Heart right ventricle (tissue), 16 donors: ENCODE measurements at places on chromosomes 3 and 15. TPM values are rescaled to one million over a fixed set of nuclear protein-coding genes. Genes with fewer than 3 reads are reported as not detected.

DNA sequence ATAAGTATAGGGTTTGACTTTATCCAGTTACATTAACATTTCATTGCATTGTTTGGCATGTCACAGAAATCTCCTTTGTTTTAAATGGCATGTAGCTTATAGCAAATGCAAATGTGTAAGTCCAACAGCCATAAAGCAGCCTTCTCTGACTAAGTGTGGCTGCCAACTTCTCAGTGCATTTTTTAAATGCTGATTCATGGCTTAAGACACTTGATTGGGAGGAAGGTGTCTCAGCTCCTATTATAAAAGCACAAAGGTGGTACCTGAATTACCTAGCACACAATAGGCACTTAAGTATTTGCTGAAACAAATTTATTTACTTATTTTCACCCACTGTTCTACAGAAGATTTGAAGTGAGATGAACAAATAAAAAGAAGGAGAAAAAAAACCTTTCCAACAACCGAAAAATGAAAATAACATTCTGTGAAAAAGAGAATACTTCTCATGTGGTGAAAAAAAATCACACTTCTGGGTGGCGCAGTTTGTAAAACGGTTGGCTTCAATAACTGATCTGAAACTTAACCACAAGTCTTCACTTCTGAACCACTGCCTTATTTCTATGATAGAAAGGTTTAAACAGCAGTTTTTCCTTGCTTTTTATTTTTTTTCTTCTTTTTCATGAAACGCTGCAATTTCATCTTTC, 105.5 kb upstream of the ICE2 start:
- DNase-seq = no peak

- no peak for DNase-seq
Observed at GRCh38 chr3:72143322-72143721, 358.4 kb upstream of the PROK2 start.

- DNase-seq = no peak
Observed at GRCh38 chr3:23550402-23550801, 255.4 kb upstream of the UBE2E1 start.

- no peak for DNase-seq
Observed at GRCh38 chr3:197466586-197467399, 89.0 kb downstream of the BDH1 start.

- no peak for DNase-seq
Observed at GRCh38 chr3:124700880-124701684, 29.2 kb upstream of the UMPS start.

GRCh38 chr3:128623762-128624176, 26.8 kb downstream of the RPN1 start:
- DNase-seq = no peak

- no peak for DNase-seq
Observed at GRCh38 chr3:154943981-154944380, 136.1 kb upstream of the MME start.

DNA sequence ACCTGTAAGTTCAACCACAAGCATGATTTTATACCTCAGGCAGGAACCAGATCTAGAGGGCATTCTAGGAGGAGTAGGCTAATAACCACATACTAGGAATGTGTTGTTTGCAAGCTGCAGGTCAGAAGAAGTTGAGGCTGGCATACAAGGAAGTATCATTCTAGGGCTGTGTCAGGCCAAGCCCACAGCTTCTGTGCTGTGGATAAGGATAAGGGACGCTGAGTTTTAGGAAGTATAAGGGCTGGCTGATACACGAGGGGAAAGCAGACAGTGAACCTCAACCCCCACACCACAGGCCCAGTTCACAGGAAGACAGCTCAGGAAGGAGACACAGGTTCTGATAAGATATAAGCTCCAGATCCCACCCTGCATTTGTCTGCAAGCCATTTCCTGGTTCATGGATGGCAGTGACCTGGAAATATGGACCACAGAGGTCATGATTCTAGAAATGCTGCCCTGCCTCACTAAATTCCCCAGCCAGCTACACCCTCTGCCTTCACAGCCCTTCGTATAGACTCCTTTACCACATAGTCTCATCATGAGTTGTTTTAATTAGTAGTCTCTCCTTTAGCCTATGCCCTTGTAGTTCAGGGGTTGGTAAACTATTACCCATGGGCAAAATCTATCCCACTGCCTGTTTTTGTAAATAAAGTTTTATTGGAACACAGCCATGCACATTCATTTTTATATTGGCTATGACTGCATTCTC, 260.7 kb downstream of the OPA1 start:
- DNase-seq = no peak

DNA sequence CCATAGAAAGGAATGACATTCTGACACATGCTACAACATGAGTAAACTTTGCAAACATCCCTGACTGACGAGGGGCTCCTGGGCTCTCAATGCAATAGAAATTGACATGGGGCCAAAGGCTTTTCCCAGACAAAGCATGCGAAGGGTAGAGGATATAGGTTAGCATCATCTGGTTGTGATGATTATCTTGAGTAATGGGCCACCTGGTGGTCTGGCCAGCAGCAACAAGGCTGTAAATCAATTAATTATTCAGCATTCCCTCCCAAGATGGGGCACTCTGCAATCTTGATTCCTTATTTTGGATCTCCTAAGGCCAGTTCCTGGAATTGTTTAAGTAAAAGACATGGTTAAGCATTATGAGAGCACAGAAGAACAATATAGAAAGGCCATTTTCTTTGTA, 99.2 kb downstream of the AGBL1 start:
- no peak for DNase-seq

DNA sequence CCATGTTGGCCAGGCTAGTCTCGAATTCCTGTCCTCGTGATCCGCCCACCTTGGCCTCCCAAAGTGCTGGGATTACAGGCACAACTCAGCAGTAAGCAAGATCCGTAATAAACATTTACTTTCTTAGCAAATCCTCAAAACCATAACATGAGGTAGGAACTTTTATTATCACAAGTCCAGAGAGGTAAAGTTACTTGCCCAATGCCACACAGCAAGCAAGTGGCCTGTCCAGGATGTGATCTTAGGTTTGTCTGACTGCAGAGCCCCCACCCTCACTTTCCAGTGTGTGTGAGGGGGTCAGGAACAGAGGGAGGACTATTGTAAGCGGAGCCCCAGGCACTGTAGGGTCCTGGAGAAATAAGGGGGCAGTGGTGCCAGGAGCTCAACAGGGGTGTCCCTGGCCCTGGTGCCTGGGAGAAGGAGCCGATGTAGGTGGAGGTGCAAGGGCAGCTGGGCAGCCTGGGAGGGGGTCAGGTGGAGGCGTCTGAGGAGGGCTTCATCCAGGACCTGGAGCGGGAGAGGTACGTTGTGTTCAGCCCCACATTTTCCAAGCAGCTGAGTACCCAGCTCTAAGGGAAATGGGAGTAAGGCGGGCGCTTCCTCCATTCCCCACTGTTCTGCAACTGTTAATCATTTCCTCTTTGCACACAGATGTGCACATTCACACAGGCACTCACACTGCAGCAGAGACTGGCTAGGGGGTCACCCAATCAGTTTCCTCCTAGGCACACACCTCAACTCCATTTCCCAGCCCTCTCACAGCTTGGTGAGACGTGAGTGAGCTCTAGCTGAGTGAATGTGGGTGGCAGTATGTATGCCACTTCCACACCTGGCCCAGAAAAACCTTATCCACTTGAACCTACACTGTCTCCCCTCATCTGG, 5.9 kb downstream of the RPUSD3 start:
- DNase-seq = no peak

GRCh38 chr15:39922462-39923092, 2.5 kb upstream of the GPR176 start:
- no peak for DNase-seq

DNA sequence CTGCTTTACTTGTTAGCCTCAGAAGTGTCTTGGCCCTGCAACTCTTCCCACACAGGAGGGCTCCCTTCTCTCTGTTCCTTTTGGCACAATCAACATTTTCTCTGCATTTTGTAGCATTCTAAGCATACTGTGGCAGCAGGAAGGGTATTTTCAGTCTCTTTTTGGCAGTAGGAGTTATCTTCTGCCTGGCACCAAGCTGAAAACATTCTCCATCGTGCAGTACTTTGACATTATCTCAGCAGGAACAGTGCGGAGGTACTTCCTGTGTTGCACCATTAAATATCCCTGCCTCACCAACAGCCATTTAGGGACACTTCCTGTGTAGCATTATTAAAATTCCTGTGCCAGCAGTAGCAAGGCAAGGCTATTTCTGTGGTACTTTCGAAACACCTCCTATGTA, 233.2 kb upstream of the SEMA6D start:
- DNase-seq = no peak

GRCh38 chr3:12882336-12883310, 41.3 kb upstream of the RPL32 start:
- no peak for DNase-seq

GRCh38 chr3:79233431-79234060, 534.3 kb downstream of the ROBO1 start:
- no peak for DNase-seq

- DNase-seq = no peak
Observed at GRCh38 chr15:68318931-68319909, 41.7 kb downstream of the FEM1B start.

- DNase-seq = no peak
Observed at GRCh38 chr15:63180746-63181145, 8.7 kb upstream of the RAB8B start.

DNA sequence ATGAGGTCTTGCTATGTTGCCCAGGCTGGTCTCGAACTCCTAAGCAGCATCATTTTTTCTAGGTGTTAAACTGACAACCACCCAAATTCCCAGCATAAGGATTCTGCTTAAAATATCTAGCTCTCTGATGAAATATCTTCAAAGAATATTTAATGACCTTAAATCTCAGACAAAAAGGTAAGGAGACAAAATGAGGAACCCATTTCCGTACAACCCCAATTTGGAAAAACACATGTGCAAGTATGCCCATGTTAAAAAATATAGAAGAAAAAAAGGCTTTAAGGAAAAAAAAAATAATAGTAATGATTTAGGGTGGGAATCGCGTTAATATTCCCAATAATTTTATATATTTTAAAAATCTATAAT, 1.4 kb upstream of the SACM1L start:
- DNase-seq = no peak

- no peak for DNase-seq
Observed at GRCh38 chr3:118943597-118943996, 91.0 kb downstream of the IGSF11 start.

DNA sequence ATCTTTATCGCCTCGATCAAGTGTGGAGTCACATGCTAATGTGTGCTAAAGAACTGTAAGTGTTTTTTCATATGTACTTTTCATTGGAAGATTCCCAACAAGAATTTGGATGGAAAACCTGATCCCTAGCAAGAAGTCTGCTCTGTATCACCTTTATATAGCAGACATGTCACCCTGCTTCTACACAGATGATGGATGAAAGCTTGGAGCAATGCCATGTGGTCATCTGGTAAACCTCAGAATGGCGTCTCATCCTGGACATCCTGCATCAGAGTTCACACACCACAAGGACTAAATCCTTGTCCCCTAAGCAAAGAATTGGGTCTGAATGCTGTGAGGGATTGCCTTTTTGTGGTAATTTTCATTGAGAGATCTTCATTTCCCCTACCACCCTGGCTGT, 42.1 kb upstream of the CTDSPL start:
- peak; percentile 69 for DNase-seq

- DNase-seq = no peak
Observed at GRCh38 chr3:79011821-79012529, 755.8 kb downstream of the ROBO1 start.

DNA sequence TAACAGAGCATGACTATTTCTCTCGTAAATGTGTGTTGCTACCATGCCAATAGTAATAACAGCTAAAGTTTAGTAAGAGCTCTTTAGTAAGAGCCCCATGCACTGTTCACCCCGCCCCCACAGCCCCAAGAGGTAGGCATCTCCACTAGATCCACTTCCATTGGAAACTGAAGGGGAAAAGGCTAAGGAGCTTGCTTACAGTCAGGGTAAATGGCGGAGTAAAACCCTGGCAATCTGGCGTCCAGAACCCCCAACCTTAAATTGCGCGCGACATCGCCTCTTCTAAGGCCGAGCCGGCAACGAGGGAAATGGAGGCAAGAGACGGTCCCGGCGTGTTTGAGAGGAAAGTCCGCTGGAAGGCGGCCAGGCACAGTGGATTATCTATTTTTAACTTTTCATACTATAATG, 654 bp upstream of the C3orf38 start:
- no peak for DNase-seq

DNA sequence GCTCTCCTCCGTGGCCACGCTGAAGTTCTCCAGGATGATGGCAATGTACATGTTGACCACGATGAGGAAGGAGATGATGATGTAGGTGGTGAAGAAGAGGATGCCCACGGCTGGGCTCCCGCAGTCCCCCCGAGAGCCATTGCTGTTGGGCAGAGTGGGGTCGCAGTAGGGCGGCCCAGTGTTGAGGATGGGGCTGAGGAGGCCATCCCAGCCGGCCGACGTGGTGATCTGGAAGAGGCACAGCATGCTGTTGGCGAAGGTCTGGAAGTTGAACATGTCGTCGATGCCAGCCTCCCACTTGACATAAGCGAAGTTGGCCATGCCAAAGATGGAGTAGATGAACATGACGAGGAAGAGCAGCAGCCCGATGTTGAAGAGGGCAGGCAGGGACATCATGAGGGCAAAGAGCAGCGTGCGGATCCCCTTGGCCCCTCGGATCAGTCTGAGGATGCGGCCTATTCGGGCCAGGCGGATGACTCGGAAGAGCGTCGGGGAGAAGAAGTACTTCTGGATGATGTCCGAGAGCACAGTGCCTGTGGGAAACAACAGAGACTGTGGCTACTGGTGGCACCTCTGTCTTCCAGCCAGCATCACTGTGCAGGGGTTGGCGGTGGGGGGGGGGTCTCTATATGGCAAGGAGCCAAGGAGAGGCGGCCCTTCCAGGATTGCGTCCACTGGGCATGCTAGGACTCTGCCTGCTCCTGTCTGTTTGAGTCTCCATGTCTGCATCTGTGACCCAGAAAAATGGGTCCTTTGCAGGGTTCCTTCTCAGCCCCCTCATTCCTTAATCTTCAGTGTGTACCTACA, 55.1 kb downstream of the EXOG start:
- DNase-seq = no peak

- no peak for DNase-seq
Observed at GRCh38 chr3:160224811-160225175, 429 bp upstream of the C3orf80 start.

Gene GPR62
- not detected for total RNA-seq

Gene ACSBG1
- total RNA-seq = not detected

Gene MESP1
- 2.1 TPM for total RNA-seq

Gene TMEM115
- total RNA-seq = 30.3 TPM

Gene ALG1L2
- not detected for total RNA-seq

Gene GP5
- 0.16 TPM for total RNA-seq

Gene ITIH1
- total RNA-seq = not detected

Gene CGNL1
- 42.7 TPM for total RNA-seq

Gene SMAD6
- 12.2 TPM for total RNA-seq

Gene BTD
- 13.9 TPM for total RNA-seq

Gene OIP5
- not detected for total RNA-seq

Gene MEX3B
- 2.9 TPM for total RNA-seq

Gene FAM81A
- total RNA-seq = 3.9 TPM

Gene SMCO1
- 52.9 TPM for total RNA-seq

Gene CTSH
- total RNA-seq = 75.6 TPM
